Esophagus squamous epithelium (tissue), 5 donors: ENCODE measurements at places on chromosomes 2 and 18.

DNA sequence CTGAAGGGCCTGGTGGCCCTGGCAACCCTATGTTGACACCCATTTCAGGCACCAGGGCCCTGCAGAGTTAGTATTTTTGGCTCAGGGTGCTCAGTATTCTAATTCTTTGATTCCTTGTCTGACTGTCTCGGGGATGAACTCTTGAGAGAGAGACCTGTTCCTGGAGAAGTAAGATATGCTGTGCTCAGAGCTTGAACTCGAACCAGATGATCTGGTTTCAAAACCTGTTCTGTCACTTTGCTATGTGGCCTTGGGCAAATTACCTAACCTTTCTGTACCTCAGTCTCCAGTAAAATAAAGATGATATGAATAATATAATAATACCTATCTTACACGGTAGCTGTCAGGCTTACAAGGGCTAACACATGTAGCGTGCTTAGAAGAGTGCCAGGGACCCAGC, 294.2 kb downstream of the DYSF start:
- no peak for DNase-seq

DNA sequence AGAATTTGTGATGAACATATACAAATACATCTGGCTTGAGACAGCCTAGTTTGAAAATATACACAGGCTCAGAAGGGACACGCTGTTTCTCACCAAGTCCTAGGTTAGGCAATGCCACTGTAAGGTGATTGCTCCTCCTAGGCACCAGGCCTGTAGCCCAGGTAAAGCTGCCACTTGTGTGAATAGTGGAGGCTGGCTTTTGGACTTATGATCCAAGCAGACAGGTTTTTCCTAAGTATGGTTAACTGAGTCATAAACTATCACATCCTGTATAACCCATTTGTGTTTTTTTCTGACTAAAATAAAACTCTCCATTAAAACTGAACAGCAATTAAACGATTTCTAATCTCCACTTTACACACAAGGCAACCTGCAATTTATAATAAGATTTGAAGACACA, 81.0 kb downstream of the SEMA4F start:
- no peak for DNase-seq

- no peak for DNase-seq
These were observed 206.8 kb upstream of the STON1 start for GRCh38 chr2:48323146-48323545.

- no peak for DNase-seq
These were observed 38.7 kb downstream of the CCDC138 start for GRCh38 chr2:108825254-108825653.

DNA sequence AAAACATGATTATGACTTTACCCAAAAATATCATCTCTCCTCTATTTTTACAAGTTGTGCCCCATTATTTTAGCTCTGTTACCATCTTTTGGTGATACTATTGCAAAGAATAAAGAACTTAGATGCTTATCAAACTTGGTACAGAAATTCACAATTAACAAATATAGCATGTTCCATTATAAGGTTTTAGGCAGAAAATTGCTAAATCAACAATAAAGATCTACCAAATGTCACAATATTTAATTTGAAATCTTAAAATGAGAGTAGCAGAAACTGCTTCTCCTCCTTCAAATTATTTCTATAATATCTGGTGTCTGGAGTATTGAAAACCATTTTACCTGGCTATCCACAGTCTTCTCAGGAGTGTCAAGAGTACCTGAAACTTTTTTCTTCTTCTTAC, 8.7 kb downstream of the NIFK start:
- no peak for DNase-seq

DNA sequence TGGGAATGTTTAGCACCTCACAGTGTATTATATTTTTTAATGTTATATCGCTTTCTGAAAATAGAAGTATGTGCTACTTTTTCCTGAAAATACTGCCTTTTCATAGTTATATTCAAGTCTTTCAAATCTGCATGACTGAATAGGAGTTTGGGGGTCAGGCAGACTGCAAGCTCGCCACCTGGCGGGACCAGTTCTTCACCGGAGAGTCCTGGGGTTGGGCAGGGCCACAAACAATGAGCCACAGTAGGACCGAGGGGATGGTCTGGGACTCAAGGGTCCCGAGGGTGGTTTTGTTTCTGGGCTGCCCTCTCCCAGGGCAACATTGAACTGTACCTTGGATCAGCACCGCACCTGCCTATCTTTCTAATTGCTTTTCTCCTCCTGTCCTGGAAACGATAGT, 70.6 kb downstream of the VWA3B start:
- no peak for DNase-seq

- no peak for DNase-seq
These were observed 2.6 kb downstream of the SERPINB11 start for GRCh38 chr18:63705401-63705800.

DNA sequence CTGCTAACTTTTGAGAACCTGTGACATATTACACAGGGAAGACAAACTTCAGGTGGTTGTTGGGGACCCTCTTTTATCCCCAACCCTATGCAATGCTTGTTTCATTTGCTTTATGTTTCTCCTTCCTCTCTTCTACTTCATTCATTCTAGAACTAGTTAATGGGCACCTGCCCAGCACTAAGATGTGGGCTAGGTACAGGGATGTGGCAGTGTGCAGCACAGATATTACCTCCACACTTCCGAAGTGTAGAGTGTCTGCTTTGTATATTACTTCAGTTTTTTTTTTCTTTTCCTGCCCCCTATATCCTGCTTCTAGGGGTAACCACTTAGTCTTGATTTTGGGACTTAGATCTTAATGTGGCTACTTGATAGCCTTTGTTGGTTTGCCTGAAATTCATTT, 35.1 kb downstream of the CD28 start:
- no peak for DNase-seq

- DNase-seq = no peak
These were observed 145.8 kb upstream of the ACAA2 start for GRCh38 chr18:49959176-49959575.
